ENCODE measurements at places on chromosomes 13 and 19.

- no peak for DNase-seq
Measured at GRCh38 chr19:23558541-23558940, 128.5 kb downstream of the ZNF675 start.

DNA sequence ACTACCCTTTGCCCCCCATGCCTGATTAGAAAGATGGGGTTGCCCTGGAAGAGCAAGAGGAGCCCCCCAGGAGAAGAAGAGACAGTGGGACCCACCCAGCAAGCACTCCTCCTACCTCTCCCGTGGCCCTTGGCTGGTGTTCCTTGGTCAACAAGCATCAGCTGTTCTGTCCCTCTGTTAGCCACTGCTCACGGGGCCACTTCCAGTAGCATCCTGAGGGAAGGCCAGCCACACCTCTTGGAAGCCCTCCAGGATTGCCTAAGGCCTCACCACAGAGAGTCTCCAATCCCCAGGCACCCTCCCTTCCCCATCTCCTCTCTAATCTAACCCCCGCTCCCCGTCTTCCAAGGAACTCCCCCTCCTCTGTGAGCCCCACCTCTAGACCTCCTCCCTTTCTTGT lies 15.1 kb upstream of the DPP9 start:
- no peak for DNase-seq

- no peak for DNase-seq
Measured at GRCh38 chr13:39406688-39407087, 196.3 kb downstream of the LHFPL6 start.

DNA sequence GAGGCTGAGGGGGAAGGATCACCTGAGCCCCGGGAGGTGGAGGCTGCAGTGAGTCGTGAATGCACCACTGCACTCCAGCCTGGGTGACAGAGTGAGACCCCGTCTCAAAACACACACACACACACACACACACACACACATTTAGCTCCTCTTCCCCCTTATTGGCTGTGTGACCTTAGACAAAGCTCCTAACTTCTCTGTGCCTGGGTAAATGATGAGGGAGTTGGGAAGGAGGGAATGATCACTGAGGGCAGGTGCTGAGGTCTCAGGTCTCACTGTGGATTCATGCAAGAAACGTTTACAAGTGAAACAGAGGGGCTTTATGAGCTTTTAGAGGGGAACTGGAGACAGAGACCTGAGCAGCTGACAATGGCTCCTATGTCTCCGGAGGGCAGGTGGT lies 16.9 kb upstream of the BCL3 start:
- DNase-seq: no peak

GRCh38 chr19:4305659-4306058 lies 1.3 kb downstream of the FSD1 start:
- no peak for DNase-seq

DNA sequence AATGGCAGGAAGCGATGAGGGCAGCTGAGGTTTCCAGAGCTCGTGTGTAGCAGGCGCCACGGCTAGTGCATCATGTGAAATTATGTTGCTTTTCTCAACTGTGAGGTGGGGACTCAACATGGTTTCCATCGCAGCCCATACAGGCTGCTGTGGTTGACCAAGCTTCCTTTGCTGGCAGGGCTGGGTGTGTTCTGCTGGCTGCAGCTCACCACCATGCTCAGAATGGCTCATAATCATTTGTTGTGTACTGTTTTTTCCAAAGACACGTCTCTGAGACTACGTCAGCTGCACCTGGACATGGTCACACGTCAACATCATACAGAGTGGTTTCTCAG lies 16.1 kb upstream of the RASA3 start:
- DNase-seq: no peak

GRCh38 chr13:51152701-51153100 lies 41.6 kb upstream of the C13orf42 start:
- DNase-seq: peak; percentile 27

GRCh38 chr13:44744880-44745633 lies 168.9 kb upstream of the TSC22D1 start:
- no peak for DNase-seq

- no peak for DNase-seq
Measured at GRCh38 chr13:51523082-51523518, 61.2 kb upstream of the WDFY2 start.

DNA sequence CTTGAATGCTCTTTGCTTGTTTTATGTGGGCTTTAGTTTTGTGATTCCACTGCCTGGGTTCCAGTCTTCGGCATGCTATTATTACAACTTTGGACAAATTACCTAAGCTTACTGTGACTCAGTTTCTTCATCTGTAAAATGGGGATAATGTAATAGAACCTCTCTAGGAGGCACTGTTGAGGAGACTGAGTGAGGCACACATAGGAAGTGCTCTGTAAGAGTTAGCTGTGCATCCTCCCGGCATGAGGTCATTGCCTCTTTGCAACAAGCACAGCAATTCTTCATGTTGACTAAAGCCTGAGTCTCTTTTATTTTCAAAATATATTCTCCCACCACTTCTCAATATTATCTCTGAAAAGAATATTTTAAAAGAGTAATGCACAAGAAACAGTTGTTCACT lies 227.4 kb downstream of the DLEU7 start:
- DNase-seq: no peak

GRCh38 chr19:44608391-44608821 lies 5.0 kb upstream of the IGSF23 start:
- no peak for DNase-seq

- no peak for DNase-seq
Measured at GRCh38 chr13:35481777-35482176, 5.3 kb upstream of the MAB21L1 start.

GRCh38 chr19:10155839-10156238 lies 36.1 kb upstream of the EIF3G start:
- no peak for DNase-seq

DNA sequence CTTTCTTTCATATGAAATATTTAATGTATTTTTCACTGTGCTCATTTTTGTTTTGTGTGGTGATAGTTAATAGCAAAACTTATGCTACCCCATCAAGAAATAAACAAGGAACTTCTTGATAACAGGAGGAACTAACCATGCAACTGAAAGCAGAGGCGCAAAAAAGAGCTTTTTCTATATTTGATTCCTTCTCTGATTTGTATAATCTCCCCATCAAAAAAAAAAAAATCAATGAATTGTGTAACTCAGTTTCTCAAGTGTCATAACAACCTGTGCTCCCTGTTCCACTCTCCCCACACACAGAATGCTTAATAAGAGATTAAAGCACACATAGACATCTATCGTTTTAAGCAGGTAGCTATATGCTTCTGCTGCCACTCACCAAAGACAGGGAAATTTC lies 67.3 kb upstream of the MED4 start:
- no peak for DNase-seq

- DNase-seq: no peak
Measured at GRCh38 chr19:23956051-23956450, 41.4 kb downstream of the ZNF726 start.

DNA sequence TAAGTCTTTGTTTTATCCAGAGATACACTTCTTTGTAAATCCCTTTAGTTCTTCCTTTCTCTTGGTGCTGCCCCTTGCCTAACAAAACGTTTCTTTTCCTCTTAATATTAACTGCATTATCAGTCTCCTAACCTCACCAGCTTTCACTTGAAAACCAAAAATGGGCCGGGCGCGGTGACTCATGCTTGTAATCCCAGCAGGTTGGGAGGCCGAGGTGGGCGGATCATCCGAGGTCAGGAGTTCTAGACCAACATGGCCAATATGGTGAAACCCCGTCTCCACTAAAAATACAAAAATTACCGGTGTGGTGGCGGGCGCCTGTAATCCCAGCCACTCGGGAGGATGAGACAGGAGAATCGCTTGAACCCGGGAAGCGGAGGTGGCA lies 329.8 kb upstream of the MIR17HG start:
- no peak for DNase-seq

- DNase-seq: no peak
Measured at GRCh38 chr19:37928527-37929286, 21.7 kb downstream of the SIPA1L3 start.

GRCh38 chr19:47704024-47704423 lies 9.2 kb upstream of the EHD2 start:
- peak; percentile 49 for DNase-seq

GRCh38 chr13:36450534-36450933 lies 18.2 kb downstream of the CCNA1 start:
- DNase-seq: no peak

- no peak for DNase-seq
Measured at GRCh38 chr19:31284621-31285020, 64.6 kb downstream of the TSHZ3 start.

DNA sequence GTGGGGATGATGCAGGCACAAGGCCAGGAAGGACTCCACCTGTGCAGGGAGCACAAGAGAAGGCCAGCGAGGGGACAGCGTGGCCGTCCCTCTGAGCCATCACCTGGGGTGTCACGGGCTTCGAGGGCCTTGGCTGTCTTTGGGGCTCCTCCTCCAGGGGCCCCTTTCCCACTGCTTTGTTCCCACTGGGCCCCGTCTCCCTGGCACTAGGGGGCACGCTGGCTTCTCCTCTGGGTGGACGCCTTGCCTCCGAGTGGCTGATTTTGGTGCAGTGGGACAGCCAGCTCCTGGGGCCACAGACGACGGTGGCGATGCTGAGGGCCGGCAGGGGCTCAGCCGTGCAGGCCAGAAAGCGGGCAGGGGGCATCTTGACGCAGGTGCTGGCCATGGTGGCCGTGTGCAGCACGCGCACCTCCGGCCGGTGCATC lies 43.2 kb upstream of the GRTP1 start:
- DNase-seq: no peak

DNA sequence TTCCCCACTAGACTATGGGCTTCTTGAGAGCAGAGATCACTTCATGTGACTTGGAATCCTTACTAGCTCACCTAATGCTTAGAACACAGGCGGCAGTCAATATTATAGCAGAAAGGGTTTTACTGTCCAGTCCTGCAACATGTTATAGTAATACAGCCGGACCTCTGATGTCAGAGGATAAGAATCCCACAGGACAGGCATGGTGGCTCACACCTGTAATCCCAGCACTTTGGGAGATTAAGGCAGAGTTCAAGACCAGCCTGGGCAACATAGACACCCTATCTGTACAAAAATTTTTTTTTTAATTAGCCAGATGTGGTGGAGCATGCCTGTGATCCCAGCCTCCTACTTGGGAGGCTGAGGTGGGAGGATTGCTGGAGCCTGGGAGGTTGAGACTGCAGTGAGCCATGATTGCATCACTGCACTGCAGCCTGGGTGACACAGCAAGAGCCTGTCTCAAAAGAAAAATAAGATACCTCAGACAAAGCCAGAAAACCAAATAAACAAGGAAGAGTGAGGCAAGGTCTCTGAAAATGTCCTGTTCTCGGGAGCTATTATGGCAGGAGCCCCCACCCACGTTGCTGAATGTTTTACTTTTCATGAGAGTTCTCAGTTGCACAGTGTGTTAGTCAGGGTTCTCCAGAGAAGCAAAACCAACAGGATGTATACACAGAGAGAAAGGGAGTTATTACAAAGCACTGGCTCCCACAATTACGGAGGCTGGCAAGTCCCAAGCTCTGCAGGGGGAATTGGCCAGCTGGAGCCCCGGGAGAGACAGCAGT lies 100.8 kb downstream of the UBL3 start:
- DNase-seq: peak; percentile 15

GRCh38 chr13:21894091-21894490 lies 223.2 kb downstream of the FGF9 start:
- DNase-seq: no peak

DNA sequence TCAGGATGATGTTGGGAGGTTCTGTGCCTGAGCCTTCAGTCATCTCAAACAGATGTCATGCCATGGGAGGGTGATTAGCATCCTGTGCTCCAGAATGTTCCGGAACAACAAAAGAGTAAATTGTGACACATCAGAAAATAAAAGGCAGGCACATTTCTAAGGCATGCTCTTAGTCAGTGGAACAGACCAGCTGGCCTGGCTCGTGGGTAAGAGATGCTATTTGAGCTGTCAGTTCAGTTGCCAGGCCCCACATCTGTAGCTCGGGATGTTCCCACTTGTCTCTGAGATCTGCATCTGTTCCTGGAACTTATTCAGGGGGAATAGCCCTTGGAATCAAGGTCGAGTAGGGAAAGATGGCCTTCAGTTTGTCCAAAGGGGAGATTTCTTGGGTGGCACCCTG lies 26.0 kb downstream of the OLFM4 start:
- no peak for DNase-seq

GRCh38 chr13:88958821-88959220 lies 1287.7 kb downstream of the SLITRK5 start:
- no peak for DNase-seq

GRCh38 chr13:41222259-41222852 lies 28.0 kb upstream of the KBTBD7 start:
- DNase-seq: peak; percentile 35

GRCh38 chr19:30374865-30375552 lies 2.8 kb downstream of the ZNF536 start:
- DNase-seq: peak; percentile 47

DNA sequence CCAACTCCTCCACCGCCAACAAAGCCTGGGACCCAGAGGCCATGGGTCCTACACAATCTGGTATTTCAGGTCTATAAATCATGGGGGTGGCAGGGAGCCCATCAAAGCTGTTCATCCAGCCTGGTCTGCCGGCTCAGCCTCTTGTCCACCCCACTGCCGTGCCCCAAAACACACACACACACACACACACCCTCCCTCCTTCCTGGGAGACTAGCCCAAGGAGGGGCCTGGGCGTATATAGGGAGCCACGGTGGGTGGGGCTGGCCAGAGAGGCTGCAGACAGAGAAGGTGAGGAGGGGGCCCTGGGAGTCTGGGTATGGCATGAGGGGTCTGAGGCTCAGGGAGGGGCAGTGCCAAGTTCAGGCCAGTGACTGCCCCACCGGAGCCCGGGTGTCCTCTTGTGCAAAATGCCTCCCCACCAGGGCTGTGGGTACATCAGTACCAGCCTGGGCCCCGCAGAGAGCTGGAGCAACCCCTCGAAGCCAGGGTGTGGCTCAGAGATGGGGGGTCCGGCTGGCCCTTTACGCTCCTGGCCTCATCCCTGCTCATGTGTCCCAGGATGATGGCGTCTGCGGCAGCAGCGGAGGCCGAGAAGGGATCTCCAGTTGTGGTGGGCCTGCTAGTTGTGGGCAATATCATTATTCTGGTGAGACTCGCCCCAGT lies at the start of gene UPK1A:
Gene UPK1A, plus strand, starts transcription at position 267 of the 663 bp plus-strand sequence. Its CDS starts 296 bp downstream, at position 563.
- no peak for DNase-seq

- DNase-seq: no peak
Measured at GRCh38 chr13:62122434-62122833, 706.8 kb upstream of the PCDH20 start.

DNA sequence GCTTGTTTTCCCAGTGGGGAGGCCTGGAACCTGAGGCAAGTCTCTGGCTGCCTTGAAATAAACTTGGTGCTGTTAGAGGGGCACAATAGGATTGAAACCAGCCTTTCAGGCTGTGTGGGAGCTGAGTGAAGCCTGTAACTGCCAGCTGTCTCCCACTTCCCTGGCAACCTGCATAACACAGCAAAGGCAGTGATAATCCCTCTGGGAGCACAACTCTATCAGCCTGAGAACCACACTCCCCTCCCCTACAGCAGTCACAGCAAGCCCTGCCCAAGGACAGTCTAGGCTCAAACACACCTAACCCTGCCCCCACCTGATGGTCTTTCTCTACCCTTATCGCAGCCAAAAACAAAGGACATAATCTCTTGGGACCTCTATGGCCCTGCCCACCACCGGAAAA lies 683.8 kb upstream of the ATXN8OS start:
- DNase-seq: no peak

DNA sequence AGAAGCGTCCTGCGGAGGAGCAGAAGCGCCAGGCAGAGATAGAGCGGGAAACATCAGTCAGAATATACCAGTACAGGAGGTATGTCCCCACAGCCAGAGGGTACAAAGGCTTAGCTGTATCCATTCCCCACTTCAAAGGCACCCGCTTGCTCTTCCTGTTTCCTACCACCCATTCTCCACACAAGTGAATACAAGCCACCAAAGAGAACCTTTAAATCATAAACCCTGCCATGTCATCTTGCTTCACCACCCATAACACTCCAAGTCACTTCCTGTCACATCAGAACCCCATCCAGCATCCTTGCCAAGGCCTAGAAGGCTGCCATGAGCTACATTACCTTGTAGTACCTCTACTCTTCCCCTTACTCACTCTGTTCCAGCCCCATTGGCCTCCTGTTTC lies 205.8 kb downstream of the LMO7 start:
- DNase-seq: no peak

Data from AG08396 (cell line).